Vagina (tissue), 2 donors: ENCODE measurements at places on chromosomes 11 and 22.

DNA sequence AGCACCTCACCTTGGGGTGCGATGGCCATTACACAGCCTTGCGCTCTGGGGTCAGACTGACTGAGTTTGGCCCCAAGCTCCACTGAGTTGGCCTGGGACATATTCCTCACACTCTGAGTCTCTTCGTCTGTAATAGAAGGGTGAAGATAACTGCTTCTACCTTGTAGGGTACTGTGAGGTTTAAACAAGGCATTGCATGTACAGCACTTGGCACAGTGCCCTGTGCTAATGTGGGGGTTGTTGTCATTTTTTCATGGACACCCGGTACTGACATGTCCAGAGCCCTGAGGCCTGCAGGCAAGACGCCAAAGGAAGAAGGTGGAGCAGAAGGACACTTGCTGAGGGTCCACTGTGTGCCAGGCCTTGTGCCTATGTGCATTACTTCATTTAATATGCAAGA lies 50.7 kb downstream of the OTOG start:
- peak; percentile 79 for DNase-seq

- DNase-seq, result no peak
Observed at GRCh38 chr22:27990879-27991278, 71.8 kb upstream of the PITPNB start.

- no peak for DNase-seq
Observed at GRCh38 chr11:69912161-69912910, 93.1 kb upstream of the FGF3 start.

GRCh38 chr11:11871991-11872401 lies 30.2 kb downstream of the USP47 start:
- no peak for DNase-seq

- no peak for DNase-seq
Observed at GRCh38 chr11:134483291-134483690, 71.2 kb upstream of the B3GAT1 start.

- no peak for DNase-seq
Observed at GRCh38 chr11:71946144-71946571, 17.3 kb downstream of the RNF121 start.
